Fibroblast of skin of scalp (primary cell): ENCODE measurements at places on chromosomes 12 and 14.
A peak's percentile ranks its signal among the peaks of the same experiment; 100 is the strongest.

GRCh38 chr14:93906341-93907329 is 20.5 kb upstream of the FAM181A start:
- DNase-seq = peak; percentile 39

GRCh38 chr14:103116636-103117035 is 6.6 kb upstream of the TNFAIP2 start:
- no peak for DNase-seq

DNA sequence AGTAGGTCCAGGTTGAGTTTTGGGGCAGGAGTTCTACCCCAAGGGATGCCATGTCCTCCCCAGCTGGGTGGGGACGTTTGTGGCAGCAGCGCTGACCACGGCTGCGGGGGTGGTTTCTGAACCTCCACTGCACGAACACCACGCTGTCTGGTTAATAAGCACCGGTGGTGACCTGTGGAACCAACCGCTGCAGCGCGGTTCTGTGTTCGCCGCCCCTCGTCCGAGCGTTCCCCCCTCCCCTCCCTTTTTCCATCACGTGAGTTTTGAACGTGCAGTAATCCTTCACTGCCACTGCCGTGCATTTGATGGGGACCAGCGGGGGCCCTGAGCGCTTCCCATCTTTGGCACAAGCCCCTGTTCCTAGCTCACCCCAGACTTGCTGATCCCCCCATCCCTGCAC is 6.4 kb upstream of the ADSS1 start:
- no peak for DNase-seq

DNA sequence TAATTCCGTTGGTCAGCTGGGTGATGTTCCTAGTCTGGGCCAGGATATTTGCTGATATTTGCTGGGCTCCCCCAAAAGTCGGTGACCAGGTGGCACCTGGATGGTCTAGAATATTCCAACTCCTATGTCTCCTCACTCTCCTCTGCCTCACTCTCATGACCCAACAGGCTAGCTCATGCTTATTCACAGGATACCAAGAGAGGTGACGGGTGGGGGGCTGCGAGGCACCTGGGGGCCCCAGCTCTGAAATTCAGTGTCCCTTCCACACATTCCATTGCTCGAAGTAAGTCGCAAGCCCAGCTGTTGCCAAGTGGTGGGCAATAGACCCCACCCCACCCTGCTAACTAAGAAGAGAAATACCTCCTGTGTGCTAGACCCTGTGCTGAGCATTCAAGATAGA is 67.7 kb downstream of the C14orf132 start:
- no peak for DNase-seq

DNA sequence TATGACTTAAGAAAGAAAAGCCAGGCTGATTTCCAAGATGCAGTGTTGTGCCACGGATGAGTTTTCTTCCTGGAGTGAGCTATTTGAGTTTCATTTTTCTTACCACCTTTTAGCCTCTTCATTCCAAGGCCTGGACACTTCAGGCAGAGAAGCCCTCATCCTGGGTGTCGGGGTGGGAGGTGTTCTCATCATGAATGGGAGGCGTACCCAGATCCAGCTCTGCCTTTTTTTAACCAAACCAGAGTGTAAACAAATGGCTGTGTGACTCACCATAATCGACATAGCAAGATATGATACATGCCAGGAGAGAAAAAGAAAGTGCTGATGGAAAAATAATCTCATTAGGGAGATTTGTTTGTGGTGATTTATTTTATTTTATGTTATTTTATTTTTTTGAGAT is 79.9 kb downstream of the ARF6 start:
- DNase-seq = peak; percentile 85

GRCh38 chr12:104473374-104473983 is 16.7 kb downstream of the CHST11 start:
- DNase-seq = no peak

GRCh38 chr12:116662612-116663144 is 75.2 kb downstream of the SPRING1 start:
- peak; percentile 47 for DNase-seq

GRCh38 chr14:105864651-105865265 is 338.4 kb downstream of the TMEM121 start:
- no peak for DNase-seq

- no peak for DNase-seq
These were observed 57.1 kb downstream of the AEBP2 start for GRCh38 chr12:19496219-19496878.

DNA sequence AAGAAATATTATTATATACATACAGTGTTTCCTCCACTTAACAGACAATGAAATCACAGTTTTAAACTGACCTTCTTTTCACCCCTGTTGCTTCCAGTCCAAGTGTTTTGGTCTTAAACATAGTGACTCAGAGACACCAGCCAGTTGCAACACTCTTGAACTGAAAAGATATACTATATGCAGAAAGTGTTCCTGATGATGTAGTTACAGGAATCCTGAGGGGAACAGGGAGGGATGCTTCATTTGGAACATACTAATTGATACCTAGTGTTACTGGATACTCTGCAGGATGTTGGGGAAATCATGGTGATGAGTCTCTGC is 420.8 kb downstream of the CCDC91 start:
- peak; percentile 71 for DNase-seq

DNA sequence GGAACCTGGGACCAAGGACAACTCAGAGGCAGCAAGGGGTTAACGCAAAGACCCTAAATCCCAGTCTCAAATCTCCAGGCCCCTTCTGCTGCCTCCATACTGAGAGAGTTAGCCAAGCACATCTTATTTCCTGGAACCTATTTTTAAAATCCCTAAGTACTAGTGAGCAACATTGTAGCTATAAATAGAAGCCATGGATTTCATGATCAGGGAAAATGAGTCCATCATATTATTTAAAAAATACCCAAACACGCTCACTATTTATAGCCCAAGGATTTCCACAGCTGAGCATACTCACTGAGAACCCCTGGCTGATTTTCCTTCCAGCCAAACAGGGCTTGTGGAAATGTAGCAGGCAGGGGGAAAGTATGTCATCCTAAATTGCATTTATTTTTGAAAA is 19.4 kb upstream of the TUNAR start:
- DNase-seq = no peak

DNA sequence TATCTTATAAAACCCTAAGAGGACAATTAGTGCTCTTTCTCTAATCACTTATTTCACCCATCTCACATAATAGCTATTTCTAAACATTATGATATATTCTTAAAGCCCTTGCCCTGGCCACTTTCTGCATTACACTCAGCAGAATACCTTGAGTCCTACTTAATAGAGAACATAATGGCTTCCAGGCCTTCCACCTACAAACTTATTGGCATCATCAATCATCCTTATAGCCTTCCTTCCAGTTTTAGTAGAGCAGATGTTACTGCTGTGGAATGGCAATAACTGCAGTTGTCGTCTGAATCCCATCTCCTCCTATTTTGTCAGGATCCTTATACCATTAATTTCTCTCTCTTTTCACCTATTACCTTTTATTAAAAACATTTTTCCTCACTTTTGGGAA is 1127.4 kb downstream of the LRFN5 start:
- DNase-seq = no peak

GRCh38 chr12:25121916-25122315 is 73.0 kb downstream of the DNAI7 start:
- peak; percentile 15 for DNase-seq

- no peak for DNase-seq
These were observed 27.9 kb upstream of the CCNT1 start for GRCh38 chr12:48744251-48745008.

DNA sequence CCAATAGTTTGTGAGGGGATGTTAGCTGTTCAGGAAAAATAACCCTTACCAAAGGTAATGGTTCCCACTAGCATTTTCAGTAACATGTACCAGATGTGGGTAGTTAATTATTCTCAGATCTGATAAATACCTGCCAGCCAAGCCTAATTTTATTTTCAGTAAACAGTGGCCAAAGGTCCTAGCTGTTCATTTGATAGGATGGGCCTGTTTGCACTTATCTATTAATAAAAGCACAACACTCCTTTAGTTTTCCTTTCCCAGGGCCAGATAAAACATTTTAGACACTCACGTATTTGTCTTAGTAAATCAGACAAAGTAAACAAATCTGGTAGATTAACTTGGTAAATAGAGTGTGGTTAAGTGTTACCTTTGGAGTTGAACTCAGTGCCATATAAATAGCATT is 345.1 kb downstream of the RAD51B start:
- no peak for DNase-seq

DNA sequence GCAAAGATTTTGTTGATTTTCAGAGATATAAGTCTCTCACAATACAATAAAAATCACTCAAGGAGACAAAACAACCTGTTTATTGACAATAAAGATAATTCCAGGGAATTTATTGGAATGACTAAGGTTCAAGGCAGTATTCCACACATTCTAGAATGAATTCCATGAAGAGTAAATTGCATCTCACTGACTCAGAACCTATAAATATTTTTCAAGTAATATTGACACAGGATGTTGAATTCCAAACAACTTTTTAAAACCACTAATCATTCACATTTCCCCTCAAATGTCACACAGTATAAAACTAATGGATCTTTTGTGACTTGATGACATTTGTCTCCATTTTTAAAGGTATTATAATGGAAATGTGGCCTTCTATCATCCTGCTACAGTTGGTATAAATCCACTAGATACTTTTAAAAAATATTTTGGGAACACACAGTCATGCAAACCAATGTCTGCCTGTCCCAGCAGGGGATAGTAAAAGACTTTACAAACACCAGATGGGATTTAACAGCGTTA is 42.1 kb upstream of the LGR5 start:
- peak; percentile 92 for DNase-seq

GRCh38 chr14:49593016-49593415 is 5.7 kb upstream of the LRR1 start:
- DNase-seq = peak; percentile 76

- no peak for DNase-seq
These were observed 334.7 kb downstream of the DPF3 start for GRCh38 chr14:72559202-72559601.

- DNase-seq = no peak
These were observed 333.6 kb downstream of the ADGRD1 start for GRCh38 chr12:131287015-131287937.

DNA sequence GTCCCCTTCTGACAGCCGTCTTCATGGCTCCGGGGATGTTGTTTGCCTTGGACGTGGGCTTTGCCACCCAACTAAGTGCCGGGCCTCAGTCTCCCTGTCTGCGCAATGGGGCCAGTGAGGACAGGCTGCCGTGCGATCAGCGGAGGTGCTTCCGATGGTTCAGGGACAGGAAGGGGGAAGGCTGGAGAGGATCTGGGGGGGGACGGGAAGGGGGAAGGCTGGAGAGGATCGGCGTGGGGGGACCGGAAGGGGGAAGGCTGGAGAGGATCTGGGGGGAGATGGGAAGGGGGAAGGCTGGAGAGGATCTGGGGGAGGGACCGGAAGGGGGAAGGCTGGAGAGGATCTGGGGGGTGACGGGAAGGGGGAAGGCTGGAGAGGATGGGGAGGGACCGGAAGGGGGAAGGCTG is 3.4 kb downstream of the MMP17 start:
- peak; percentile 91 for DNase-seq

DNA sequence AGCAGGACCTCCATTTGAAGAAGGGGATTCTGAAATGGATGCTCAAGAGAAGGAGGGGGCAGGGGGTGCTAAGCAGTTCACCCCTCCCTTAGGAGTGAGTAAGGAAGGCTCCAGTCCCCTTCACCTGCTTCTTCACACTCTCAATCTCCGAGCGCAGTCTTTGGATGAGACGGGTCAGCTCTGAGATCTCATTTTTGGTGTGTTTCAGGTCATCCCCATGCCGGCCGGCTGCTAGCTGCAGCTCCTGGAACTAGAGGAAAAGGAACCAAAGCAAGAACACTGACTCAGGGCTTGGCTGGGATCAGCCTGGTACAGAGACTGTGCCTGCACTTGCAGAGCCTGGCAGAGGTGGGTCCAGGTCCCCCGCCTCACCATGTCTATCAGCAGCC is 7.3 kb downstream of the KRT73 start:
- DNase-seq = no peak

- DNase-seq = peak; percentile 99
These were observed 1.1 kb upstream of the HDAC7 start for GRCh38 chr12:47820631-47821345.

GRCh38 chr14:68391311-68392014 is 401.4 kb downstream of the ZFP36L1 start:
- DNase-seq = peak; percentile 76

DNA sequence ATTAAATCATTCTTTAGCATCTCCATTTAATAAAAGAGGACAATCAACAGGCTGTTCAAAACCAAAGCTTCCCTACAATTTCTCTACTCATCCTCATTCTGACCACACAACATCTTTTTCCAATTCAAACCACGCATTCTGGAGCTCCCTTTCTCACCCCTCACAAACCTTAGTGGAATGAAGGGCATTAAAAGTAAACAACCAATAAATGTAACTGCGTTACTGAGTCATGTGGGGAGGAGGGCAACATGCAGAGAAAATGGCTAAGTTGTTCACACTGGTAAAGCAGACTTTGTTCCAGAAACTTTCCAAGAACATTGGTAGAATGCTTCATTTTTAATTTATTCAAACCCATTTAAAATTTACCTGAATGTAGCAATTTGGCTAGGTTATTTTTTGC is 19.6 kb downstream of the SOX5 start:
- DNase-seq = no peak

GRCh38 chr12:1391722-1392121 is 202.7 kb downstream of the FBXL14 start:
- DNase-seq = no peak

DNA sequence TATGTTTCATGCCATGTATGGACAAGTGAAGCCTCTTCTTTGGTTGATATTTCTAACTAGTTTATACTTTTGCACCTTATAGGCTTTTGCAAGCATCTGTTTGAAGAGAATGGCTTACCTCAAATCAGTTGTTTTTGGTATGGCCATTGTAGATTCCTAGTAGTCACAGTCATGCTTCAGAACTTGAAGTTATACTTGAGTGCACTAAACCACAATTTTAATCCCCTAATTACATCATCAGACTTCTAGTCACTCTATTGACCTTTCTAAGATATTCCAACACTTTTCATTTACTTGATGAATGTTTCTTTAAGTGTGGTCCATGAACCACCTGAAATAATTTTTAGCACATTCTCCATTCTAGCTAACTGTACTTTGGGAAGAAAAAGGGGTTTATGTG is 18.6 kb upstream of the KLRB1 start:
- no peak for DNase-seq

GRCh38 chr14:100402631-100403030 is 79.5 kb downstream of the SLC25A47 start:
- no peak for DNase-seq

- DNase-seq = no peak
These were observed 32.6 kb downstream of the PRICKLE1 start for GRCh38 chr12:42556917-42557316.

GRCh38 chr12:131639270-131639940 is 71.5 kb upstream of the SFSWAP start:
- DNase-seq = no peak

DNA sequence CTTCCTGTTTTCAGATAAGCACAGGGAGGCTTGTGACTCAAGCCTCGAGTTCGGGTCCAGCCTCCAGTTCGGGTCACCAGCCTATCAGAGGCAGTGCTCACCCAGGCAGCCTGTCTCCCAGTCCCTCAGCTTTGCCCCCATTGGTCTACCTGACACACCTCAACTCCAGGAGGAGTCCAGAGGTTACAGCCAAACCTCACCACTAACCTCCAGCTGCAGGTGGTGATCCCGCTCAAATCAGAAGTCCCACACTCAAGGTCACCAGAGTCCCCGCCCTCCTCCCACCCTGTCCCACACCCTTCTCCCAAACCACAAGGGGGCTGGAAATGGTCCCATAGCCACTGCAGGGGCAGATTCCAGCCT is 42.1 kb downstream of the KDM2B start:
- no peak for DNase-seq
